ENCODE measurements at places on chromosomes 4 and X. TPM values are rescaled to one million over a fixed set of nuclear protein-coding genes. Genes with fewer than 3 reads are reported as not detected.
A peak's percentile ranks its signal among the peaks of the same experiment; 100 is the strongest.

FDCSP gene
- total RNA-seq = not detected

IGFBP7 gene
- 2.3 TPM for total RNA-seq

DNA sequence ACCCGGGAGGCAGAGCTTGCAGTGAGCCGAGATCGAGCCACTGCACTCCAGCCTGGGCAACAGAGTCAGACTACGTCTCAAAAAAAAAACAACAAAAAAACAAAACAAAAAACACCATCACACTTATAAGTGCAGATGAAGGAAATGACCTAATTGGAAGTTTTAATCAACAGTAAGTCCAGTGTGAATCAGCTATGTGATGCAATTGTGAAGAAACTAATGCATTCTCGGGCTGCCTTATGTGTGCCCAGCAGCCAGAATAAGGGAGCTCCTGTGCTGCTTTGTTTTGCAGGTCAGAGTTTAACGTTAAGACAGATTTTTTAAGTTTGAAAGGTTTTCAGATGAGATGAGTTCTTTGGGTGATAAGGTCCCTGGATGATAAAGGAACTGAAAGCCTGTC, 10.8 kb downstream of the DAPP1 start:
- no peaks in the 10 kb centered on the region for H3K27me3 ChIP-seq
- H3K4me3 ChIP-seq = no peak overlapping the region
- no peak for DNase-seq
- H3K4me1 ChIP-seq = no peaks in the 10 kb centered on the region
- H3K36me3 ChIP-seq = no peaks in the 10 kb centered on the region

DNA sequence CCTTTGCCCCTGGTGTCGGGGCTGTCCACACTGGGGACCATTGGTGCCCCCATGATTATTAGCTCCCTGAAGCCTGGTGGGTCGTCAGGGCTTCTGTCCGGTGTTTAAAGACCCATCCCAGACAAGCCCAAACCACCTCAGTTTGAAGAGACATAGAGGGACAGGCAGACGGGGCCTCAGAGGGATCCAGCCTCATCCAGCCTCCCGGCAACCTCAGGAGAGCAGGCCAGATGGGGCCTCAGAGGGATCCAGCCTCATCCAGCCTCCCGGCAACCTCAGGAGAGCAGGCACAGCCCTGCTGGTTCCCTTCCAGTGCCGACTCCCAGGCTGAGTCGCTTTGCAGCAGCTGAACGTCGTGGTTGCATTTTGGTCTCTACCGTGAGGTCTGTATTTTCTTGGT, 32.1 kb downstream of the PIGG start:
- H3K36me3 ChIP-seq = peaks cover 80% of the 10 kb centered on the region
- H3K4me3 ChIP-seq = no peak overlapping the region
- DNase-seq = no peak

PLP1 gene
- total RNA-seq = not detected

GNRHR gene
- total RNA-seq = 0.08 TPM

PF4V1 gene
- total RNA-seq = not detected

GRCh38 chrX:15739886-15740285, 1.8 kb downstream of the CA5B start:
- H3K36me3 ChIP-seq = no peaks in the 10 kb centered on the region
- no peaks in the 10 kb centered on the region for H3K27me3 ChIP-seq
- H3K27ac ChIP-seq = no peak overlapping the region
- no peak for DNase-seq

- no peaks in the 10 kb centered on the region for H3K27me3 ChIP-seq
- no peak overlapping the region for H3K27ac ChIP-seq
Observed at GRCh38 chrX:57156397-57157049, 19.3 kb upstream of the SPIN2A start.

DNA sequence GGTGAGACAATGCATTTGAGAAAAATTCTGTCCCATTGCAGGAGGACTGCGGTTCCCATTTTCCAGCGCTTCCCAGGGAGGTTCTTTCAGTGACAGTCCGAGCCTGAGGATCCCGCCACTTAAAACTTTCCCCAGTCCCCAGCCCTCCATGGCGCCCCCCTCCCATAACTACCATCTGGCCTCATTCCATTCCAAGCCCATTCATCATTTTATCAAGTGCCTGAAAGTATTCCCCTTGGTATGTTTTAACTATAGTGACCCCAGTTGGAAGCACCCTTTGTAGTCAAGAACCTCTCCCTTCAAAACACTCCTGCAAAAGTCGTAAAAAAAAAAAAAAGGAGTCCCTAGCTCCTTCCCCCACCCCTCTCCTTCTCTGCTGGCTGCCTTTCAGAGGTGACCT, 1.2 kb downstream of the RASL11B start:
- peak overlapping the region; percentile 87 for H3K4me3 ChIP-seq
- no peaks in the 10 kb centered on the region for H3K27me3 ChIP-seq
- H3K27ac ChIP-seq = peak overlapping the region; percentile 75

DNA sequence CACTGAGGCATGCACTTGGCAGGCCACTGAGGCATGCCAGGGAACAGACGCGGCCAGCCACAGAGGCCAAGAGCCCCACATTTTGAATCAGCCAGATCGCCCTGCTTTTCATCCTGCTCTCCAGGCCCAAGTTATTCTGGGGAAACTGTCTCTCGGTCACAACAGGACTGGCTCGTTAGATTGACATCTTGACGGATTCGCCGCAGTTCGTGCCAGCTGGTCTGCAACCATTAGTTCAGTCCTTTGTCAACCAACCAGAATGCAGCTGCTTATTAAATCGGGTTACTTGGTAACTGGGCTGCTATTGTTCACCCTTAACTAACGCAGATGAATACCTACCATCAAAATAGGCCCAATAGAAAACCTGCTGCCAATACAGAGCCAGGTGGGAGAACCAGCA, 16.7 kb downstream of the CLDN34 start:
- no peaks in the 10 kb centered on the region for H3K4me1 ChIP-seq
- no peaks in the 10 kb centered on the region for H3K36me3 ChIP-seq
- no peaks in the 10 kb centered on the region for H3K27me3 ChIP-seq
- no peak overlapping the region for H3K4me3 ChIP-seq
- no peak for DNase-seq

DNA sequence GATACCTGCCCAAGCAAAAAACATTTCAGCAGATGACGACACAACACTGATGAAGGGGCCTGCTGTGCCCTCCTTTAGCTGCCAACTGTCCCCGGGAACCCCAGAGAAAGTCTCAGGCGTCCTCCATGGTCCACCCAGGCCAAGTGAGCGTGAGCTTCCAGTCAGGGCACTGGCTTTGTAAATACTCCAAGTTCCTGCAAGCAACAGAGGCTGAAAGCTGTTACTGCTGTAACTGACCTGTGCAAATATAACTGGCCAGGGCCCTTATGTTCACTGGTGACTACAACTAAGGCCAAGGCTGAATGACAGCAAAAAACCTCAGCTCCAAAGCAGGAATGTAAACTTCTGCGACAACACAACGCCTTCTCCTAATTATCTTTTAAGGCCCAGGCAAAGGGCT, 8.2 kb downstream of the WDR1 start:
- H3K36me3 ChIP-seq = peaks cover 44% of the 10 kb centered on the region
- H3K27ac ChIP-seq = no peak overlapping the region
- no peak overlapping the region for H3K4me3 ChIP-seq
- no peak for DNase-seq
- no peaks in the 10 kb centered on the region for H3K27me3 ChIP-seq
- H3K4me1 ChIP-seq = peaks cover 19% of the 10 kb centered on the region

BCOR gene
- 62.5 TPM for total RNA-seq

HSFX2 gene
- not detected for total RNA-seq

- no peak overlapping the region for H3K27ac ChIP-seq
- peaks cover 10% of the 10 kb centered on the region for H3K4me1 ChIP-seq
- H3K27me3 ChIP-seq = no peaks in the 10 kb centered on the region
Observed at GRCh38 chrX:68627986-68628385, 19.5 kb upstream of the STARD8 start.

NR3C2 gene
- total RNA-seq = 0.63 TPM

DNA sequence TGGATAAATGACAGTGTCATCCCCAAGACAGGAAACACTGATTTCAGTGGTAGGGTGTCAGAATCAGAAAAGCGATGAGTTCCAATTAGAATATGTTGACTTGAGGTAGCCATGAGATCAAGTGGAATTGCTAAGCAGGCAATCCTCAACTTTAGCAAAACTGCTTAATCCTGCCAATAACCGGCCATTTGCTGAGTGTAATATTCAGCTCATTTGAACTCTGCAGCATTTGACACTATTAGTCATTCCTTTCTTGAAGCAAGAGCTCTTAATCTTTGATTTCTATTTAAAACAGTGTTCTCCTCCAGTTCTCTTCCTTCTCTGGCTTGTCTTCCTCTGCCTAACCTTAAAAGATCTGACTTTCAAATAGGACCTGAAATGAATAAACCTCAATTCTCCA, 68.7 kb upstream of the DCLK2 start:
- H3K27ac ChIP-seq = no peak overlapping the region
- H3K4me1 ChIP-seq = peaks cover 6% of the 10 kb centered on the region
- H3K36me3 ChIP-seq = no peaks in the 10 kb centered on the region
- H3K4me3 ChIP-seq = no peak overlapping the region

GRCh38 chrX:41933546-41933945, 10.2 kb upstream of the CASK start:
- no peaks in the 10 kb centered on the region for H3K36me3 ChIP-seq
- no peaks in the 10 kb centered on the region for H3K4me1 ChIP-seq
- DNase-seq = peak; percentile 4
- no peak overlapping the region for H3K27ac ChIP-seq
- no peak overlapping the region for H3K4me3 ChIP-seq
- no peaks in the 10 kb centered on the region for H3K27me3 ChIP-seq

DNA sequence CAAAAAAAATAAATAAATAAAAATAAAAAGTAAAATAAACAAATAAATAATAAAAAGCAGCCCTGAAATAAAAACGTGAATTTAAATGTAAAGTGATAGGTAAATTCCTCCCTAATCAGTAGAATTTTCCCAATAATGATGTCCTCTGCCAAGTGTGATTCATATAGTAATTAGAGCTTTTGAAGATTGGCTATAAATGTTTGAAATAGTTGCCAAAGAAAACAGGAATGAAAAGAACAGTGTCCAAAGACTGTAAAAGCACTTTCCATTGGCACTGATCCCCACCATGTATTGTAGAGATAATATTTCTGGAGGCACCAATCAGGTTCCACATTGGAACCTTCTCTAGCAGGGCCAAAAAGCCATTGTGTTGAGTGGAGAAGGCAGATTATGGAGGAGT, 25.9 kb upstream of the SMARCAD1 start:
- no peaks in the 10 kb centered on the region for H3K36me3 ChIP-seq
- H3K27me3 ChIP-seq = no peaks in the 10 kb centered on the region
- H3K27ac ChIP-seq = no peak overlapping the region
- no peak for DNase-seq
- no peaks in the 10 kb centered on the region for H3K4me1 ChIP-seq
- no peak overlapping the region for H3K4me3 ChIP-seq

DNA sequence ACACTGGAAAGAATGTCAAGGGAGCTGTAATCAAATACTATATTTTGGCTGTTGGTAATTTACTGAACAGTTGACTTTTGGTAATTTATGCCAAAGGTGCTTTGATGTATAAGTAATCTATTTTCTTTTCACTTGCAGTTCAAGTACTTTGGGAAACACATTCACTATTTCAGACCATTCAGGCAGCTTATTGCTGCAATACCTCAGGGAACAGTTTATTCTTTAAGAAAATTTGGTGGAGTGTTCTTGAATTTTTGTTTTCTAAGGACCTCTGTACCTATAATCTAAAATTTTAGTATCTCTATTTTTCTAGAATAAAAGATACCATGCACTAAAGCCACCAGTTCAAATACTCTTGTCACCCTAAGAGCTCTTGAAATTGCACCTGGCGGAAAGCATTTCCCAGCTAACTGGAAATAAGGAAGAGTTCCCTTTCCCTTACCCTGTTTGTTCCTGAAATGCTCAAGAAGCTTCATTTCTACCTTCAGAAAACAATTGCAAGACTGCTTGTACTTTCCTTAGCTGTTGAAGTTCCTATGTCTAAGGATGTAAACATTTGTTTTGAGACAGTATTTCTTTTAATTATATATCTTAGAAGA, 633.5 kb upstream of the FAT1 start:
- no peaks in the 10 kb centered on the region for H3K36me3 ChIP-seq
- no peaks in the 10 kb centered on the region for H3K4me1 ChIP-seq
- H3K27ac ChIP-seq = no peak overlapping the region
- no peak for DNase-seq
- no peak overlapping the region for H3K4me3 ChIP-seq

DNA sequence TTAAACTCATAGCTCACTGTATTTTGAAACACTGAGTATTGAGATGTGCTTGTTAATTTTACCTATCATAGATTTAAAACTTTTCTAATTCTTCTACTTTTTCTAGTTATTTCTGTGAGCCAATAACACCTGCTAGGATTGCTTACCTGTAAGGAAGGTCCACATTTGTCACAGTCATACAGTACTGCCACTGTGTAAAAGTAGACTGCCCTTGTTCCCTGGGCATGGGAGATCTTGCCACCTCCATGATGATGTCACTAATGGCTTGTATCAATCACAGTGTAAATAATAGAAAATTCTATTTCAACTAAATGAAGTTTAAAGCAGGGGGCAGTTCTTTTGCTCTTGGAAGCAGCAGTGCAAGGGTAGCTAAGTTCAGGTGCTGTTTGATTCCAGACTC, 35.9 kb downstream of the GK start:
- no peak overlapping the region for H3K27ac ChIP-seq
- no peaks in the 10 kb centered on the region for H3K4me1 ChIP-seq
- DNase-seq = no peak
- no peaks in the 10 kb centered on the region for H3K27me3 ChIP-seq

DNA sequence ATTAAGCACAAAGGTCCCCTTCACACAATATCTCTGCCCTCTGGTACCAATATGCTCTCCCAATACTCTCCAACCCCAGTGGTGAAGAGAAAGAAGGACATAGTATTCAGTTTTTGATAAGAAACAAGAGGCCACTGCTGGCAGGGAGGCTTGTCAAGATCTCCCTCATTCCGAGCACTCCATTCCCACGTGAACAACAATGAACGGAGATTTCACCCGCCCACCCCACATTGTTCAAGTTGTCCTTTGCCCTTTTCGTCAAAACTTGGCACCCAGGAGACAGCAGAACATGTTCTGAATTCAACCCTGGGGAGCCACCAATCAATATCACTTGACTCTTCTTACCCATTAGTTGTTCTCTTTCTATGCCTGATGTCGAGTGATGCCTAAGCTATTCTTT, 54.2 kb upstream of the SLC25A4 start:
- no peaks in the 10 kb centered on the region for H3K36me3 ChIP-seq
- DNase-seq = no peak

HTN1 gene
- not detected for total RNA-seq

DNA sequence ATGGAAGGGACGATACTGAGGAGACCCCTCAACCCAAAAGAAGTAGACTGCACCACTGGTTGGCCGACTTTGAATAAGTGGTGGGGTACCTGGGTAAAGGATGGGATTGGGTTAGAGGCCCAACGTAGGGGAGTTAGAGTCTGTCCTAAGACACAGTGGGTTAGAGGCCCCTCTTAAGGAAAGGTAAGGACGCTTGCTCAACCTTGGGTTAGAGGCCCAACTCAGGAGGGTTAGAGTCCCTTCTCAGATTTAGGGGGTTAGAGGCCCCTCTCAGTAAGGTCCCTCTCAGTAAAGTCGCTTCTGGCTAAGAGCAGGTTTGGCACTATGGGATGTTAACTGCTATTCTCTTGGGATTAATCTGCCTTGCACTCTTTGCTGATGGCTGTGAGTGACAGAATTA, 81.3 kb downstream of the ACOX3 start:
- H3K4me1 ChIP-seq = peaks cover 4% of the 10 kb centered on the region
- H3K36me3 ChIP-seq = no peaks in the 10 kb centered on the region
- no peaks in the 10 kb centered on the region for H3K27me3 ChIP-seq
- H3K27ac ChIP-seq = no peak overlapping the region
- no peak for DNase-seq
- no peak overlapping the region for H3K4me3 ChIP-seq
